ENCODE measurements at places on chromosomes 7 and 10.

DNA sequence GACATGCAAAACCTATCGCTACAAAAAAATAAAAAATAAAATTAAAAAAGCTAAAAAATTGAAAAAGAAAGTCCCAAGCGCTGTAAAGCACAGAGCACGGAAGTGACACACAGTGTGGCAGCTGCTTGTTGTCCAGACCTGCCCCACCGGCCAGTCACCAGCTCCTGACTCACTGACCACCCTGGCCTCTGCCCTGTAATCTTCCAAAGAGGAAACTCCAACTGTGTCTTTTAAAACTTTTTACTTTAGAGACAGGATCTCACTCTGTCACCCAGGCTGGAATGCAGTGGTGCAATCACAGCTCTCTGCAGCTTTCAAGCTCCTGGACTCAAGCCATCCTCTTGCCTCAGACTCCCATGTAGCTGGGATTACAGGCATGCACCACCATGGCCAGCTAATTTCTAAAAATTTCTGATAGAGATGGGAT lies 23.6 kb downstream of the GNA12 start:
- no peak for DNase-seq

GRCh38 chr7:99047526-99048077 lies 96.3 kb downstream of the SMURF1 start:
- DNase-seq: no peak

GRCh38 chr7:4052130-4052529 lies 630.0 kb upstream of the FOXK1 start:
- no peak for DNase-seq

- DNase-seq: no peak
These were observed 64.0 kb downstream of the DMBT1 start for GRCh38 chr10:122624546-122624945.

- no peak for DNase-seq
These were observed 217.1 kb downstream of the NRG3 start for GRCh38 chr10:82092111-82092510.

DNA sequence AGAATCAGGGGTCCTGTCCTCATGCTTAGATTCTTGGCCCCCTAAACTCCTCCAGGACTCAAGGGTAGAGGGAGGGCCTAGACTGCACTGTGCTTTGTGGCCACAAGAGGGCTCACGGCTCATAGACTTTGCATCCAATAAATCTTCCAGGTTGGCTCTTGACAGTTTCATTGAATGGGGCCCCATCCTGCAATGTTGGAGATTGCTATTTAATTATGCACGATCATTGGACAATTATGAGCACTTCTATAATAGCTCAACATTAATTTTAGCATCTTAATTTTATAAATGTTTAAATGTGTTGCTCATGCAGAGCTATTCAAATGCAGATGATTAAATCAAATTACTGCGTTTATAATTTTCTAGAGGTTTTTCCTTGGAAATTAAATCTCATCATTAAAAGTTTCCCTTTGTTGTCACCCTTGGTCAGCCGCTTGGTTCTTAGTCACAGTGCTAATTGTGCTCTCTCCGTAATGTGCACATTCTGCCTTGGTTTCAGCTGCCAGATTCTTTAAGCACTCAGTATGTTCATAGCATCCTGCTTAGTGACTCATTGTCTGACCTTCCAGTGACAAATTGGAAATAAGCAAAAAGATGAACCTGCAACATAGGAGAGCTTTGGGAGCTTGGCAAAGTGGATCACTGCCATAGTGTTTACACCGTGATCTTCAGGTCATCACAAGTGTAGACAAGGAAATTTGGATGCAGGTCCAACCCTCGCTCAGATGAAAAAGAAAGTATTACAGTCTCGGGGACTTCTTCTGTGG lies 33.4 kb upstream of the PLPP4 start:
- no peak for DNase-seq

DNA sequence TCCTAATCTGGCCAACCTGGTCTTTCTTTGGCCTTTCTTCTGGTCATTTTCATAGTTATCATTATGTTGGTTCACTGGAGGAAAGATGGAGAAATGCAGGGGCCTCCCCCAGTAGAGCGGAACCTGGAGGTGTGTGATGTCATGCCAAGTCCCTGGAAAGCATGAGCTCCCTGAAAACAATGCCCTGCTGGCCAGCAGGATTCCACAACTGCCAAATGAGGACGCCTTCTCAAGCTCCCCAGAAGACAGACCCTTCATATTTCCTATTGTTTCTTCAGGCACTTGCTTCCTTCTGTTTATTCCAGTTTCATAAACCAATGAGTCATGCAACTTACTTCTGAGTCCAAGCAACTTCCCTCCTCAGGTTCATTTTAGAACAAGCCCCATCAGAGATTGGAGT lies 339.0 kb downstream of the GATA3 start:
- DNase-seq: no peak

DNA sequence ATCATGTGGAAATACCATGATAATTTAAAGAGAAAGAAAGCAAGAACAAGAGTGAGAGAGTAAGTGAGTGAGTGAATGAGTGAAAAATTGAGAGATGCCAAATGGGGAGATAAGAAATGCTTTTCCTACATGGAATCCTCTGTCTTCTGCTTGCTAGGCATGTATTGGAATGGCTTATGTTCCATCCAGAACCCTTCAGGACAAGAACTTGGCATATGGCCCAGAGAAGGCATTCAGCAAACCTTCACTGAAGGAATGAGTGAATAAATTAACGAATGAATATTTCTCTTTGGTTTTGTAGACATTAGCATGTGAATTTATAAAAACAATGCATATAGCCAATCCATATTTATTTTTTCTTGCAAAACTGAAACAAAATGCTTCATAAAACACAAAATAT lies 162.2 kb downstream of the LRRTM3 start:
- no peak for DNase-seq

DNA sequence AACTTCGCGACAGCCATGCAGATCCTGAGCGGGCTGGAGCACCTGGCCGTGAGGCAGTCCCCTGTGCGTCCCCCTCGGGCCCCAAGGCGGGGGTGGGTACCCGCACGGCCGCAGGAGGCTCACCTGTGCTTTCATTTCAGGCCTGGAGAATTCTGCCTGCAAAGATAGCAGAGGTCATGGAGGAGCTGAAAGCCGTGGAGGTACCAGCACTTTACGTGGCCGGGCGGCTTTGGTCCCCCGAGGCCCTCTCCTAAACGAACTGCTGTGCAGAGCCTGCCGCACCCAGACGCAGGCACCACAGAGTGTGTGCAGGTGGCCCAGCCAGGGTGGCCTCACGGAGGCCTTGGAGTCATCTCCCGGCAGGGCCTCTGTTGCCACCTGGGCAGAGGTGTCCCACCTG lies 11.1 kb upstream of the UTF1 start:
- no peak for DNase-seq

- DNase-seq: no peak
These were observed 65.6 kb downstream of the SLC29A4 start for GRCh38 chr7:5348134-5349004.

DNA sequence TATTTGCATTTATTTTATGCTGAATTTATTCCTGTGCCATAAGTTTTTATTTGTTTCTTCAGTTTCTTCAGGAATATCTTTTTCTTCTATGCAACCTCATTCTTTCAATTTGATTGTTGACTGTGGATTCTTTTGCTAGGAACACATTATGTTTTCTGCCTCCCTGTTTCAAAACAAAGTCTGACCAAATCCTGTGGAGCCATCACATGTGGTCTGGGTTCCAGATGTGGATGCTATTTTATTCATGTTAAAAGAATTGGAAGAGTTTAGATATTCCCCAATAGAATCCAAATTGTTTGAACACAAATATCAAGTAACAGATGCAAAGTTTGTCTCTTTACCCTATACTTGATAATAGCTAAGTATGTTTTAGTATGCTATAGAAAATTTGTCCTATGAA lies 56.8 kb upstream of the LRRC17 start:
- DNase-seq: no peak

DNA sequence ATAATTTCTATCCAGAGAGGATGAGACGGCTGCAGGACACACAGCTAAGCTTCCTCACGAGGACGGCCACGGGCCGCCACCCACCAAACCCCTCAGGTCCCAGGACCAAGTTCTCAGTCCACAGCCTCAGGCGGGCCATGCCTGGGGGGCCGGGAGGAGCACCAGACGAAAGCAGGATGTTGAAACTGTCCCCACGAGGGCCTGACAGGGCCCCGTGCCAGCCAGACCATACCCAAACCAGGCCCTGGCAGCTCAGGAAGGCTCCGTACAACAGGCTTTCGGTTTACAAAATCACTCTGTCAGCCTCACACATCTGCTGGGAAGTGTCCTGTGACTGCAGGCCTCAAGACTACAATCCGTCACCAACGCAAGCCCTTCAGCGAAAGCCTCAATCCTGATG lies 14.5 kb downstream of the TUBGCP2 start:
- no peak for DNase-seq

- no peak for DNase-seq
These were observed 13.5 kb downstream of the EPHB6 start for GRCh38 chr7:142868188-142868985.

DNA sequence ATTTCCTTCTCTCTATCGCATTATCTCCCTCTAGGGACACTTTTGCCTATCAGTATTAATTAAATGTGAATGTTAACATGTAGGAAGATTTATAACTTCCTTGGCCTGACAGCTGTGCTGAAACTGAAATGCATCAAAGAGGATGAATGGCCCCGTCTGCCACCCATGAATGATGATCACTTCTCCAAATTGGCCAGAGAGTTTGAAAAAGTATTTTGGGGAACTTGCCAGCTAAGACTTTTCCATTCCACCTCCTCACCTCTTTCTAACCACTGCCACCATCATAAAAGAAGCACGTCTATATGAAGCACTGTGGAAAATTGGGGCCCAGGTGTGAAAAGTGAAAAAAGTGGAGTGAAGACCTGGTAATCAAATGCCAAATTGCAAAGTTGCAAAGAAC lies 25.4 kb upstream of the ST8SIA6 start:
- no peak for DNase-seq

DNA sequence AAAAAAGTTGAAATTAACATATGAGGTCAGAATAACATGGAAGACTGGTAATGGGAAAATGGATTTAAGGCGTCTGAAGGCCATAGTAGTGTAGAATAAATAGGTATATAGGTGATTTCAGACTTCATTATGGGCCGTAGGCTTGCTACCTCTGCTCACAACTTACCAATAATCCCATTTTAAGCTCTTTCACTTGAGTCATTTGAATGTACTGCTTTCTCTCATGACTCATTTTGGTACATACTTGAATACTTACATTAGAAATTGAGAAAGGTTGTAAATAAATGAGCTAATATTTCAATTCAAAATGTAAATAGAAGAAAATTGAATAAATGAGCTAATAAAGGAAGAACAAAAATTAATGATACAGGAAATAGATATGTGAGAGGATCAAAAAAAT lies 42.2 kb upstream of the NEUROD6 start:
- DNase-seq: no peak

DNA sequence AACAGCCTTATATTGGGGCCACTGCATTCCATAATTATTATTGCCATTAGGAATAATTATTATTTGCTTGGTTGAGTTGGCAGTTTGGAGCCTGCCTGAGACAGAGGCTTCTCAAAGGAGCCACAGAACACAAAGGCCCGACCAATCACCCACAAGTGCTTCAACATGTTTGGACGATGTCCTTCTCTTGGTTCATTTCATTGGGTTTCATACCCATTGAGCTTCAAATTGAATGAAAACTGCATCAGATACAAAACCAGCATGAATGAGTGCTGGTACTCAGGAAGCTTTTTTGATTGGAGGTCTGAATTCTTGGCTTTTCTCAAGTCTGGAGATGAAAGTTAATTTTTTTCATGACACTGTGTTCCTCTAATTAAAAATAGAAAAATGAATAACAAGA lies 168.3 kb downstream of the CREB5 start:
- DNase-seq: no peak

DNA sequence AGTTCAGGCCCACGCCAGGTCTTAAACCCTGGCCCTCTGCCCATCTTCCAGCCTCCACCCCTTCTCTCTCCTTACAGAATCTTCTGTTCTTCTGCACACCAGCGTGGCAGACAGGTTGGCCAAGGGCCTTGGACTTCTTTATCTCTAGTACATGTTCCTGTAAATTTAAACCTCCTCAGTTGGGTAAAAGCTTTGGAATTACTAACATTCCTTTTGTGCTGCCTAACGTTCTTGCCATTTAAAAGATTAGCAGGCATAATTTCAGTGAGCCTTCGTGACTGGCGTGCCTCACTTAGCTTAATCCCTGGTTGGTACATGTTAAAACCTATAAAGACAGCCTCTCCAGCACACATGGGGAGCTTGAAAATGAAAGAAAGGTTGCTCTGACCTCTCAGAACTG lies 192.2 kb downstream of the CUX1 start:
- no peak for DNase-seq

DNA sequence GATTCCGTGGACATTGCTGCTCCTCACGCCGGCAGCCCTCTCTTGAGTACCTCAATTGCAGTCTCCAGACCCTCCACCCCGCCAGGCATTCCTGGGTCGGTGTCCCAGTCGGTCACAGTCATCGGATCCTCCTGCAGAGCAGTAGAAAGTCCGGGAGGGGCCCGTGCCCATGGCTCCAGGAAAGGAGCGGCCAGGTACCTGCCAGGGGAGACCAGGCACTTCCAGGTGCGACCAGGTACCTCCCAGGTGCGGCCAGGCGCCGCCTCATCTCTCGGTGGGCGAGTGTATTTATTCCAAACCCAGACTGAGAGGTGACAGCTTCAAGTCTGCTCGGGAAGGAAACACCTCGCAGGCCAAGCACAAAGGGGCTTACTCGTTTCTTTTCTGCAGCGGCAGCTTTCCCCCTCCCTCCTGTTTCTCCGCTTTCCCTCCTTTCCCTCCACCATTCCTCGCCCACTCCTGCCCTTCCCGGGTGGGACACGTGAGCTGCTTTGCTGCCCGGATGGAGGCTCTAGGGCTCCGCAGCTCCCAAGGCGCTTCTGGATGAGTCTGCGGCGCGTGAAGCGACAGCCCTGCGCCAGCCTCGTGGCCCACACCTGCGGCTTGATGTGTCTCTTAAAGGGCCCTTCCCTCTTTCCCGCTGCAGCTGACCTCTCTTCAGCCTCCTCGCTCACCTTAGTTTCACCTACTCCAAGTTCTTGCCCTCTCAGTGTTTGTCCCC lies 39.4 kb upstream of the AGK start:
- DNase-seq: no peak

GRCh38 chr7:135718219-135718618 lies 9.8 kb downstream of the SLC13A4 start:
- no peak for DNase-seq

GRCh38 chr7:1210321-1210978 lies 22.2 kb upstream of the UNCX start:
- no peak for DNase-seq

GRCh38 chr7:21051865-21052264 lies 265.2 kb upstream of the SP8 start:
- no peak for DNase-seq

GRCh38 chr7:25795824-25796235 lies 356.2 kb upstream of the NFE2L3 start:
- no peak for DNase-seq

DNA sequence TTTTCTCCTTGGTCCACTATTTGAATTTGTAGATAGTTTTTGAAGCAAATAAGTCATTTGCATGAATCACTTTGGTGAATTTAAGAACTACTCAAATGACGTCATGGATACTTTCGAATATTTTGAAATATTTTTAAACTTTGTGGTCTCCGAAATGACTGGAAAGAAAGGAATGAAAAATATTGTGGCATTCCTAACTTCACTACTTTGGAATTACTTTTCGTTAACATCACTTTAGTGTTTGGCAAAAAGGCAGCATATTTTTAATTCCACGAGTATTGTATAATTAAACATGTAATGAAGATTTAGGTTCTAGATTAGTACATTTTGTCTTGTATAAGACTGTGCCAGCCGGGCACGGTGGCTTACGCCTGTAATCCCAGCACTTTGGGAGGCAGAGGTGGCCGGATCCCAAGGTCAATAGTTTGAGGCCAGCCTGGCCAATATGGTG lies 35.3 kb upstream of the ZRANB1 start:
- no peak for DNase-seq

GRCh38 chr10:96411716-96412320 lies 53.0 kb upstream of the OPALIN start:
- DNase-seq: no peak
